COLO829 (cell line): ENCODE measurements at places on chromosomes 5 and 9.
A peak's percentile ranks its signal among the peaks of the same experiment; 100 is the strongest.

DNA sequence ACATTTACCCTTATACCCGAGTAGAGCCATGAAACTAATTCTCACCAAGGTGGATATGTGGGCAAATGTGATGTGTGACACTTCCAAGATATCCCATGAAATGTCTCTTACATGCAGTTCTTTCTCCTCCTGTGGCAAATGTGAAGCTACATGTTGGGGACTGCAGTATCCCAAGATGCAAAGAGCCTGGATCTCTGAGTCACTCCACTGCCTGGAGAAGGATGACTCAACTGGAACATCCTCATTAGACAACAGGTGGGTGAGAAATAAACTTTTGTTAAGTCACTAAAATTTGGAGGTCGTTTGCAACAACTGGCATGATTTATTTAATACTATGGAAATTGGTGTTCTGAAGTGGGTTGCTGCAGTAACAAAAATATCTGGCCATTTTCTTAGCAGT lies 36.5 kb upstream of the TENT4A start:
- DNase-seq, result no peak

DNA sequence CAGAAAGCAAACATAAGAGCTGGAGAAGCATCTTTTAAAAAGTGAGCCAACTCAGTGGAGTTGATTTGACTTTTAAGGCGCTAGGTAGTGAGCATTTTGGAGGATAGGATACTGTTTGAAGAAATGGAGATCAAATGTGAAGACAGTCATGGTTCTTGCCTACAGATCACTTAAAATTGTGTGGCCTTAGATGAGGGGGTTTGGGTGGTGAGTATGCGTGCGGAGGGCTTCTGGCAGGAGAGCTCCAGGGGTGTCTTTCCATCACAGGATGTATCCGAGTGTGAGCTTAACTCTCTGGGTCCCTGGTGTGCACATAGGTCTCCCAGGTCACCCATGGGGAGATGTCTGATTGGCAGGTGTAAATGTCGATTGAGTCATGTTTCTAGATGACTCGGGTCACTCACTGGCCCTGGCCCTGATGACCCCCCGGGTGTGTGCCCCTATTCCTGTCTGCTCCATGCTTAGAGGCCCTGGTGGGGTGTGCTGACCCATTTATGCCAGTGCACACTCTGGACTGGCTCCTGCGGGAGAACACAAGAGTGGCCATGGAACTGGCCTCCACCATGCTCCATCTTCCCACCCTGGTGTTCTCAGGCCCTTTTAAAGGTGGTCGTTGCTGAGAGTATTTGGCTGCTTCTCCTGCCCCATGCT lies 274.4 kb downstream of the FSTL4 start:
- no peak for DNase-seq

DNA sequence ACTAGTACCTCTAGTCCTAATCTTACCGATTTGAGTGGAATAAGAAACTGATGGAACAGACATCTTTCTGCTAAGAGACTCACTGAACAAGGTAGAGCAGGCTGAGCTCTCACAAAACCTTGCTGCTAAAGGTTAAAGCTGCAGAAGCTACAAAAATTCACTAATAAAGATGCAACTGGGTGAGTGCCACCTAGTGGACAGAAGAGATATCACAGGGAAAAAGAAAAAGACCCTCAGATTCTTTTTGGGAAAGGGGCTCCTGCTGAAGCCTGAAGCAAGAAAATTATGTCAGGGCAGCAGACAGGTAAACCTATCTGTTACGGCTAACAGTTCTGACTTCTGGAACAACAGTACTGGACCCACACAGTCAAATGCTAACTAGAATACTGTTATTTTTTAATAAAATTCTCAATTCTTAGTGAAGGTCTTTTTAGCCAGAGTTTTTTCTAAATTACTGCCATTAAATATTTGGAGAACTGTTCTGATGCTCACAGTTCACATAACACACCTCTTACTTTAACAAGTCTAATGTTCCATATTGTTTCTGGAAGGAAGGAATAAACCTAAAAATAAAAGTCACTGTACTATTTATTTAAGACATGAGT lies 51.2 kb downstream of the DIAPH1 start:
- DNase-seq, result peak; percentile 7

DNA sequence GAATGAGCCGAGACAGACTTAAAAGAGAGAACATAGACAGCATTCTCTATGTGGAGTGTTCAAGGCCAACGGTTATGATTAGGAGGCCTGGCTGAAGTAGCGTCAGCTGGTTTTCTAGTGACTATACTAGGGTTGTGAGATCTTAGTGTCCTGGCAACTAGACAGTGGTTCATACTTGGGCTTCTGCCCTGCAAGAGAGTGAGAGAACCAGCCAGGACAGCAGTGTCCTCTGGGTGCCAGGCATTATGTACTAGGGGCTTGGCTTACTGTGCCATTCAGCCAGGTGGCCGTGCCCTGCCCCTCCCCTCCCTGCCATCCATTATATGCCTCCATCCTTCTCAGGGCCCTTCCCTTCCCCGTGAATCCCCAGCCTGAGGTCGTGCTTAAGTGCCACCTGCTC lies 56.8 kb downstream of the TRIO start:
- DNase-seq, result no peak

DNA sequence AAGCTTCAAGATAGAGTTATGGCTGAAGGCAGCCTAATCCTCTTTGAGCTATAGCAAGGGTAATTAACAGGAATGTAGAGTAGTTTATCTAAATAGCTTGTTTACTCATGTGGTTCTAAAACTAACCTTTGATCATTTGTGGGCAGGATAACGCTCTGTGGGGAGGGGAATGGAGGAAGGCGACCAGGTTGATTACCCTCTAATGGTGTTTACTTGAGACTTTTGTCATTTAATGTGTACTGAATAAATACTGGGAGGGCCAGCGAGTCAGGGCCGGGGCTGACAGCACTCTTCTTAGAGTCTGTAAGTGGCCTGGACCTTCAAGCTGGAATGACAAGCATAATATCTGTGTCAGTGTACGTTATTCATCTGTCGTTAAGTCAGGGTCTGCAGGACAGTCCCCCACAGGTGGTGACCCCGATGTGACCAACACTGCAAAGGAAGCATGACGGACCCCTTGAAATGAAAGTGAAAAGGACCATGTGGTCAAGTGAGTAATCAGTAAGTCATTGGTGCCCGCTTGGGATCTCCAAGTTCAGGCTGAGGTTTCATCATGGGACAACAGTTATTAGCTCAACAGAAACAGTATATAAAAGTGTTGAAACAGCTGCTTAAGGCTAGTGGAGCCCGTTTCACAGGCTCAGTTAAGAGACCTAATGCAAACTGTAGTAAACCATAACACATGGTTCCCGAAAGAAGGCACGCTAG lies 162.6 kb downstream of the CPLANE1 start:
- DNase-seq, result no peak

DNA sequence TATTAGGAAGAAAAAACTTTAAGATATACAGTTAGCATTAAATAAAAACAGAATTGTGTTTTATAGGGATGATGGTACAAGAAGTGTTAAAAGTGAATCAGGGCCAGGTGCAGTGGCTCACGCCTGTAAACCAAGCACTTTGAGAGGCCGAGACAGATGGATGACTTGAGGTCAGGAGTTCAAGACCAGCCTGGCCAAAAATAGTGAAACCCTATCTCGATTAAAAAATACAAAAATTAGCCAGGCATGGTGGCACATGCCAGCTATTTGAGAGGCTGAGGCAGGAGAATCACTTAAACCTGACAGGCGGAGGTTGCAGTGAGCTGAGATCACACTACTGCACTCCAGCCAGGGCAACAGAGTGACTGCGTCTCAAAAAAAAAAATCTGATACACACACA lies 282.9 kb upstream of the ATP10B start:
- no peak for DNase-seq

DNA sequence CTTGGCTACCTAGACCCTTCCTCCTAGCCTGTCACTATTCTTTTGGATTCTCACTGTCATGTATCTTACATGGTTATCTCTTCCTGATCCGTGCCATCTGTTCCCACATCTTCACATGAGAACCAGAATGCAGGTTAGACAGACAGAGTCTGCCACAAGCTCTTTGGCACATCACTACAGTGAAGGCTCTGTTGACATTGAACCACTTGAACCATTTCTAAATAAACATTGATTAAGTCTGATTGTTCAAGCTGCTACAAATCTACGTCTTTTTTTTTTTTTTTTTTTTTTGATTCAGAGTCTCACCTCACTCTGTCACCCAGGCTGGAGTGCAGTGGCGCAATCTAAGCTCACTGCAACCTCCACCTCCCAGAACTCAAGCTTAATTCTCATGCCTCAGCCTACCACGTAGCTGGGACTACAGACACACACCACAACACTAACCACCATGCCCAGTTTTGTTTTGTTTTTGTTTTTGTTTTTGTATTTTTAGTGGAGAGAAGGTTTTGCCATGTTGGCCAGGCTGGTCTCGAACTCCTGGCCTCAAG lies 85.1 kb upstream of the LRRTM2 start:
- no peak for DNase-seq

DNA sequence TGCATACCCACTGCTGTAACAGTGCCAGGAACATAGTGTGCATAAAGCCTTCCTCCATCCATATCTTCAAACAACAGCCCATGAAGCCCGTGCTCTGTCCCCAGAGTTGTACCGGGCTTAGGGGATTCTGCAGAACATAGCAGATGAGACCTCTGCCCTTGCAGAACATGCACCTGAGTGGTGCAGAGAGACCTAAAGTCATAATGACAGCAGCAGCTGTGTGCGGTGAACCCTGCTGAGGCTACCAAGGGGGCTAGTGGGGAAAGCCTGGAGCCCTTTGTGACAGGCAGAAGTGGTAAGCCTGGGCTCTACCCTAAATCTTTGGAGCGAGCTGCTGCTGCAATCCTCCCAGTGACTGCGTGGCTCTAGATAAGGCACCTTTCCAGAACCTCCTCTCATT lies 32.2 kb upstream of the BRD3 start:
- no peak for DNase-seq

DNA sequence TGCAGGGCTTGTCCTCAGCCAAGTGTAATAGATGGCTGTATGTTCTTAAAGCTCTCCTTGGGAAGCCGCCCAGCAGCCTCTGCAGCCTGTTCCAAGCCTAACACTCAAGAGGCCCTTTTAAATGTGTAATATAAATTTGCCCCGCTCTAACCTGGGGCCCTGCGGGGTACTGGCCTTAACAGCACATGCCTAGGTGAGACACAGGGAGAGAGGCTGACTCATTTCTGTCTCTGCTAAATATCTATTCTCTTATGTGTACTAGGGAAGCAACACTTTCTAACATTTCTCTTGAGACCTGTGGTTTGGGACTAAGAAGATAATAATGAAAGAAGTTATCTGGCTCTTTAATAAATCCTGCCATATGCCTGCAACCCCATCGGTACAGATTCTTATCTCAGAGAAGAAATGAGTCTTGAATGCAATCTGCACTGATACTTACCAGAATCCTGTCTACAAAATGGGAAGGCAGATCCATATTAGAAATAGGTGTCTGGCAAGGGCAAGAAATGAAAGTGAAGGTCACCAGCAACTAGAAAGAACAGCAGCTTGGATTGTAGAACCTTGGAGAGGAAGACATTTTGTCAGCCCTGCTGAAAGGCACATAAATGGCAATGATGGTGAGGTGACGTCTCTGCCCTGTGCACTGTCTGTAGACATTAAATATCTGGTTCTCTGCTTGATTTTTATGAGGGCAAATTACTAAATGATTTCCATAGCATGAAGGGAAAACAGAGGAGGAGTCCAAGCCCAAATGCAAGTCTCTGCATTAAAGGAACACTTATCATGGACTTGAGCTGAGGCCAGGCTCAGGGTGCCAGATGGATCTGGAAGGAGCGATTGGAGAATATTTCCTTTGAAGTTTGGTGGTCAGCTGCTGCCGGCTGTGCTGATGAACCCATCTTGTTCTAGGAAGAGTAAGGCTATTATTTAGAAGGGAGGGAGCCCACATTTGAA lies 14.5 kb upstream of the TGFBI start:
- DNase-seq, result no peak

DNA sequence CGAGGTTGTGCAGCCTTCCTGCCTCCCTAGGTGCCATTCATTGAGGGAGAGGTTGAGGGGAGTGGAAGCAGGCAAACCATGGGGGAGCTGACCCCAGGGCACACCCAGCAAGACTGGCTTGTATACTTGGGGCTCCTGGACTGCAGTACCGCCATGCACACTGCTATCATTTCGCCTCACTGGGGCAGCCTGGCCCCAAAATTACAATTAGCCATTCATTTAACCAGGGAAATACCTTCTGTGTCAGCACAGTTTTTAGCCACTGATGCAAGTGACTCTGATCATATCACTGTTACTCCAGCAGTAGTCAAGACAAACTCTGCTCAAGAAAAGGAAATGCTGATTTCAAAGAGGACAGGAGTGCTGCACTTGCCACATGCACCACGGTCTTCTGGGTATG lies 109.7 kb downstream of the TRIO start:
- no peak for DNase-seq

GRCh38 chr5:82355496-82355895 lies 77.3 kb upstream of the RPS23 start:
- DNase-seq, result no peak

- DNase-seq, result no peak
Measured at GRCh38 chr9:12775679-12776512, 1.1 kb downstream of the LURAP1L start.

DNA sequence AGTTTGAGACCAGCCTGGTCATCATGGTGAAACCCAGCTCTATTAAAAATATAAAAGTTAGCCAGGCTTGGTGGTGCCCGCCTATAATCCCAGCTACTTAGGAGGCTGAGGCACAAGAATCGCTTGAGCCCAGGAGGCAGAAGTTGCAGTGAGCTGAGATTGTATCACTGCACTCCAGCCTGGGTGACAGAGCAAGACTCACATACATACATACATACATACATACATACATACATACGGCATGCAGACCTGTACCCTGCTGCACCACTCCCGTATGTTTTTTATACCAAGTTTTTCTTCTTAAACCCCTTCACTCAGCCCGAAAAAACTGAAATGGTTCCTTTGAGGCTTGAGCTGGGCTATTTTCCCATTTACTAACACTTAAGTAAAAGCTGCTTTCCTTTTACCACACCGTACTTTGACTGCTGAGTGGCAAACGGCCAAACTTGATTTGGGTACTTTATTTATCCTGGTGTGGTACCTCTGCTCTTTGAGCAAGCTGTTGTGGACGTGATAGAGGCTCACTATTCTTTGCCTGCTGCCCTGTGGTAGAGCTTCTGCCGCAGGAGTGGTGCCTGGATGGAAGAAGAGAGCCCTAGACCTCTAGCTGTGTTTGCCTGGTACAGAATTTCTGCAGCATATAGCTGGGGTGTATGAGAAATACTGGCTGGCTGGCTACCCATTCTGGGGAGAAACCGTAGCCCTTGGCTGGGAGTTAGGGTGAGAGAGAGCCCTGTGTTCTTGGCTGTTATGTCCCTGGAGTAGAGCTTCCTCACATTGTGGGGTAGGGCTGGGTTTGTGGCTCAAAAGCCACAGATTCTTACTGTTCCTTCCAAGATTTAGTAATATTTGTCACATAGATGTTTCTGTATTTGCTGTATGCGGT lies 19.4 kb downstream of the IPO11 start:
- no peak for DNase-seq

DNA sequence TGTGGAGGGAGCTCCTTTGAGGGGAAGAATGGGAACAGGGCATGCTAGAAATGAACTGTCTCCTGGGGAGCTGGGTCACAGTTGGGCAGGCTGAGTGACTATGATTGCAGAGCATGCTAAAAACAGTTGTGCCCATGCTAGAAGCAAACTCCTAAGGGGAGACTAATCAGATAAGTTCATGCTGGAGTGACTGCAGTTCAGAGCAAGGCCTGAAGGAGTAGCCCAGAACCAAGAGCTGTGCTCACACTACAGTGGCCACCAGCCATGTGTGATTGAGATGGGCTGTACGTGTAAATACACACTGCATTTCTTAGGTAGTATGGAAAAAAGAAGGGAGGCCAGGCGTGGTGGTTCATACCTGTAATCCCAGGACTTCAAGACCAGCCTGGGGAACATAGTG lies 10.3 kb upstream of the AK1 start:
- DNase-seq, result no peak
